A549 (cell line): ENCODE measurements at places on chromosomes 12 and 14. TPM values are rescaled to one million over a fixed set of nuclear protein-coding genes. Genes with fewer than 3 reads are reported as not detected.

The EXOC3L4 gene
- 4.3 to 4.9 TPM (median 4.7 TPM) in 3 replicates for polyA plus RNA-seq

The C14orf180 gene
- polyA plus RNA-seq = not detected in 3 replicates

The KRT81 gene
- polyA plus RNA-seq = 3,419 to 3,643 TPM (median 3,445 TPM) in 3 replicates

The MYO1H gene
- not detected in 3 replicates for polyA plus RNA-seq

GRCh38 chr14:62307844-62308243, 545.6 kb downstream of the SNAPC1 start:
- DNase-seq = no peak

GRCh38 chr12:107223821-107224220, 130.5 kb upstream of the CRY1 start:
- DNase-seq = peak; percentile 12

- no peak for DNase-seq
Measured at GRCh38 chr12:92469837-92470236, 233.0 kb upstream of the PLEKHG7 start.

DNA sequence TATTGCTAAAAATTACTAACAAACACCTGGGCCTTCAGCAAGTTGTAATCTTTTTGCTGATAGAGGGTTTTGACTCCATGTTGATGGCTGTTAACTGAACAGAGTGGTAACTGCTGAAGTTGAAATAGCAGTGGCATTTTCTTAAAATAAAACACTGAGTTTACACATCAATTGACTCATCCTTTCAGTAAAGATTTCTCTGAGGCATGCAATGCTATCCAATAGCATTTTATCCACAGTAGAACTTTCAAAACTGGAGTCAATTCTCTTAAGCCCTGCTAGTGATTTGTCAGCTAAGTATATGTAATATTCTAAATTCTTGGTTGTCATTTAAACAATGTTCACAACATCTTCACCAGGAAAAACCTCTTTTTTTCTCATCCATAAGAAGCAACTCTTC, 59.5 kb downstream of the CMAS start:
- no peak for DNase-seq

DNA sequence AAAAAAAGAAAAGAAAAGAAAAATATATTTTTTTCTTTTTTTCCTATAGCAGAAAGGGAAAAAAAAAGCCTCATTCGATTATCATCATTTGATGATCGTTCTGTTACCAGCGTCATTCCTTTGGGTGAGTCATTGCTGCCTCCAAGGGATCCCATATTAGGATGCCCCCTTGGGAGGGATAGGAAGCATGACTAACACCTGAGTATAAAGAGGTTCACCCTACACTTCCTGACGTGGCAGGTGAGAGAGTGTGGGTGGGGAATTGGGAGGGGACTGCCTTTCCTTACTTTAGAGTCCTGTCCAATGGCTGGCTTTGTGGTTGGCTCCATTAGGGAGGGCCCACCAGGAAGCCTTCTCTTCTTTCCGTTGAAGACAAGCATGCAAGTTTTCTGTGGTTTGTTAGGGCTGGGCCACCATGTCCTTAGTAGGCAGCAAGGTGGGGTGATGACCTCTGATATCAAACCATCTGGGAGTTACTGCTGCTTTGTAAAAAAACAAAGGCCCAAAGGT, 56.1 kb upstream of the FUT8 start:
- DNase-seq = peak; percentile 41

GRCh38 chr12:48070731-48071130, 35.1 kb downstream of the SENP1 start:
- no peak for DNase-seq

DNA sequence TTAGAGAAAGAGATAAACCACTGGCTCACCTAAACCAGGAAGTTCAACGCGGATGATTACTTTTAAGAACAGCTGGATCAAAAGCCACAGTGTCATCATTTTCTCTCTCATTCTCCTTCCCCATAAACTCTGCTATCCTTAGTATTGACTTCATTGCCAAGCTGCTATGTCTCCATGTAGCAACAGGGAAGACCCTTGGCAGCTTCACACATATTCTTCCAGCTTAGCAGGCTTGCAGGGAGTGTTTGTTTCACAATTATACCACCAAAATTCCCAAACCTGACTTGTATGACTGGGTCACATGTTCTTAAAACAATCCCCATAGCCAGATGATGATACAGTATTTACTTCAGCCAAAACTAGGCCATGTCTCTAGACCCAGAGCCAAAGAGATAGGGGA, 235.5 kb downstream of the PAWR start:
- no peak for DNase-seq

- no peak for DNase-seq
Measured at GRCh38 chr14:55336162-55336561, 64.9 kb downstream of the FBXO34 start.

DNA sequence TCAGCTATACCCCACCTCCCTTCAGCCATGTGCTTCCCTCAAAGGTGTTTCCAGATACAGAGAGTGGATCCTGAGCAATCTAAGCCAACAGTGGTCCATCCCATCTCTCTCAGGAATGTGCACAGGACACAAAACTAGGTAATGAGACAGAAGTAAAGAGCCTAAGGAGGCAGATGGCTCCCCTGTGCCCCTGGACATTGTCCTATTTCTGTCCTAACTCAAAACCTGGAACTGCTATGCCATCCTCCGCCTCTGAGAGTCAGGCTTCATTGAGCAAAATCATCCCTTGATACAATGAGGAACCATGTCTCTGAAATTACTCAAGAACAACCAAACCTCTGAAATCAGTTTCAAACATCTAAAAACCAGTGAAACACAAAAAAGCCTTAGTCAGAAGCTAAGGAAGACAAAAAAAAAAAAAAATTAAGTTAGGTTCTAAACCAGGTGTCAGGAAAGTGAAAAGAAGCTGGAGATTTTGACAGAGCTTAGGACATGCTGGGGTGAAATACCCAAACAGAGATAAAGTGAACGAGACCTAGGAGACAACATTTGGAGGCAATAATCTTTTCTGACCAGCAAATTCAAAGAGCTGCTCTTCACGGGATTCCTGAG, 200.3 kb upstream of the PLEKHG7 start:
- peak; percentile 35 for DNase-seq

DNA sequence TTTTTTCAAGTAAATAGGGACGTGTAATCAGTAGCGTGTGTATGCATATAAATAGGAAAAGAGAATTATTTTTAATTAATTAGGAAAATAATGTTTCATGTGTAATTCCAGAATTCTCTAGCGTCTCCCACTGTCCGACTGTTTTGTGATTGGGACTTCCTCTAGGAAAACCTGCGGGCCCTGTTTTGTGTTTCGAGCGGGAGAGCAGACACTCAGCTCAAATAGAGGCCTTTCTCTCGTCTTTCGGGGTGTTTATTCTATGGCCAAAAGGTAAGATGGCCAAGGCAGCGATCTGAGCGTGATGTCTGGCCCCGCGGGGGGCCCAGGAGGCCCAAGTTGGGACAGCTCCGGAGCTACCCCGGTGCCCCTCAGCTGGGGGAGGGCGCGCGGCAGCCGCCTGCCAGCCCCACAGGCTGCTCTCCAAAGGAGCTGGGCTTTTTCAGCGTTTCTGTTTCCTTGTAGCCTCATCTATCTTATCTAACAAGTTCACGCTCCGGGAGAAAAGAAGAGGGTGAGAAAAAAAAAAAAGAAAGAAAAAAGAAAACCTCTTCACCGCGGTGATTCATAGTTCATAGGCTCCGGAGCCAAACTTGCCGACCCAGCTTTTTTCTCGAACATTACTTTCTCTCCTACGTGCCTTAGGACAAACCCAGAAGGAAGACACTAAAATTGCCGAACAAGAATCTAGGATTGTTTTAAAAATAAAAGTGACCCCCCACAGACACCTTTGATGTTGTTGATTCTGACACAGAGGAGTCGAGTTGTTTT, 7.5 kb upstream of the FOXG1 start:
- no peak for DNase-seq

DNA sequence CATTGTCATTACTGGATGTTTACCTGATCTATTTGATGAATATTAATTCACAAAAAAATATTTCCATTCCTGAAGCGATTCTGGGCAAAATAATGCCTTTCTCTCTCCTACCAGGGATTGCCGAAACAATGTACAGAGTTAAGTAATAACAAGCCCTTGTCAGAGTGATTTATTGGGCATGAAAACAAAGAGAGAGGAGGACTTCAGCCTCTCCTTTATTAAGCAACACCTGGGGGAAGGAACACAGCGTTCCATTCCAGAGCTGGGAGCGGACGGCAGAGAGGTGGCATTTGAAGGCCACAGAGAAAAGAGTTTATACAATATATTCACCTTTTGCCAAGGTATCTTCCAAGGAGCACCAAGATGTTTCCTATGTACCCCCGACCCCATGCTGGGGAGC, 165.8 kb downstream of the KSR2 start:
- no peak for DNase-seq

- DNase-seq = no peak
Measured at GRCh38 chr12:14252697-14253096, 112.8 kb upstream of the ATF7IP start.

DNA sequence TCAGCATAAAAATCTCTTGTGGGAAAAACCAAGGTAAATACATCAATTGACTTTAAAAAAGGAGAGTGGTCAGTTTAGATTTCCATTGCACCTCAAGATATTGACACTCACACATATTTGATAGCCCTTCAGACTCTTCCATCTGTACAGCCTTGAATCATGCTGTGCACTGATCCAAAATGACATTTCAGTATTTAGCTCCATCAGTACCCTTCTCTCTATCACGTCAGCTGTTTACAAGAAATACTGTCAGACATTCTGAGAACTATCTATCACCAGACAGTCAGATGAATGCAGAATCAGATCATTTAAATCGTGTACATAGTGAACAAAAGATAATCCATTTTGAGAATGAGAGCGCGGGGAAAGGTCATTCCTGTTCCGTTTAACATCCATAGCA, 511.9 kb downstream of the RPL10L start:
- no peak for DNase-seq

DNA sequence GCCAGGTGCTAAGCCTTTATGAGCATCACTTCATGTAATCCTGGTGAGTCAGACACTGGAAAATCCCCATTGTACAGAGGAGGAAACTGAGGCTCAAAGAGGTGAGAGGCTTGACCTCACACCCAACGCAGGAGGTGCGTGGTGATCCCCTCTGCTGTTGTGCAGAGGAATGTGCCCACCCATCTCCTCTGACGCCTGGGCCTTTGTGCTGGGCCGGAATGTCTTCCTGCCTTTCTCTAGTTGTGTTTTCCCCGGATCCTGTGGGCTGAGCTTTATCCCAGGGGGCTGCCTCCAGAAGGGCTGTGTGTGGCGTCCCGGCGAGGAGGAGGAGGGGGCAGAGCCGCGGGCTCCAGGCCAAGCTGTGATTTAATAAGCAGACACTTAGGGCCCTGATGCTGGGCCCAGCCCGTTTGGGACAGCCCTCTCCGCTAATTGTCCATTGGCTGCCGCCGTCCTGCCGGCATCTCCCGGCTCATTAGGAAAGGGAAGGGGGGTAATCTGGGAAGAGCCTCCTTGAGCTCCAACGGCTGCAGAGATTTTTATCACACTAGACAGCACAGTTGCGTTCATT, 653.6 kb downstream of the MED13L start:
- no peak for DNase-seq

GRCh38 chr14:98593361-98593761, 678.6 kb downstream of the BCL11B start:
- no peak for DNase-seq

DNA sequence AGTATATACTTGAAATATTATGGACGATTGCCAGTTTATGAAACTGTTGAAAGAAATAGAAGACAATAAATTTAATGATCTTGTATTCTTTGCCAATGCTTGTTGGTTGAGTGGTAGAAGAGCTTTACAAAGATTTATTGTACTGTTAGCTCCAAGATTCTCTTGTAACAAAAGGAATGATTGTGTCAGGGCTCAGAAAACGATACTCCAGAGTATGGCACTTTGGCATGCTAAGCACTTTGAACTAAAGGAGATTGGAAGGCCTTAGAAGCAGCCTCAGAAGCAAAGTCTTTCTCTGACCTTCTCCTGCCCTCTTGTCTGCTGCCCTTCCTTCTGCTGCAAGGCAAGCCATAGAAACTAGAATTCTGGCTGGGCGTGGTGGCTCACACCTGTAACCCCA, 4.2 kb upstream of the NGDN start:
- DNase-seq = no peak

- DNase-seq = no peak
Measured at GRCh38 chr14:57029620-57030253, 219.5 kb upstream of the OTX2 start.

- no peak for DNase-seq
Measured at GRCh38 chr12:100955139-100955538, 160.6 kb downstream of the ANO4 start.
